ENCODE measurements at places on chromosomes 16 and 17.

DNA sequence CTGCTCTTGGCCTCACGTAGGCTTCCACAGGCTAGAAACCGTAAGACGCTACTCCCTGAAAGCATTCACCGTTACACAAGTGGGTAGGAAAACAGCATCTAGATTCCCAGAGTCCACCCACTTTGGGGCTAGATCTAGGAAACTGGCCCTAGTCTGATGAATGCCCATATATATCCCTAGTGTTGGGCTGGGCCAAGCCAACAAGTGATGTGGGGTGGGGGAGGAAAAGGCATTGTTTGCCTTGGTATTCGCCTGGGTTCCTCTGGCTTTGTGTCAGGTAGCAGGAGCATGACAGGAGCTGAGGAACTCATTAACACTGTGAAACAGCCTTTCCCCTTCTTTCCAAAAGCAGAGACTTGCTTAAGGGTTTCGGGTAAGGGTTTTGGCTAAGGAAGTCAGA is 112.4 kb downstream of the SMG6 start:
- DNase-seq, result no peak

GRCh38 chr17:49404361-49404760 is 10.3 kb downstream of the PHB1 start:
- no peak for DNase-seq

GRCh38 chr17:9108146-9108545 is 86.8 kb downstream of the NTN1 start:
- DNase-seq, result peak; percentile 17

GRCh38 chr16:28285649-28286048 is 6.7 kb upstream of the SBK1 start:
- no peak for DNase-seq

DNA sequence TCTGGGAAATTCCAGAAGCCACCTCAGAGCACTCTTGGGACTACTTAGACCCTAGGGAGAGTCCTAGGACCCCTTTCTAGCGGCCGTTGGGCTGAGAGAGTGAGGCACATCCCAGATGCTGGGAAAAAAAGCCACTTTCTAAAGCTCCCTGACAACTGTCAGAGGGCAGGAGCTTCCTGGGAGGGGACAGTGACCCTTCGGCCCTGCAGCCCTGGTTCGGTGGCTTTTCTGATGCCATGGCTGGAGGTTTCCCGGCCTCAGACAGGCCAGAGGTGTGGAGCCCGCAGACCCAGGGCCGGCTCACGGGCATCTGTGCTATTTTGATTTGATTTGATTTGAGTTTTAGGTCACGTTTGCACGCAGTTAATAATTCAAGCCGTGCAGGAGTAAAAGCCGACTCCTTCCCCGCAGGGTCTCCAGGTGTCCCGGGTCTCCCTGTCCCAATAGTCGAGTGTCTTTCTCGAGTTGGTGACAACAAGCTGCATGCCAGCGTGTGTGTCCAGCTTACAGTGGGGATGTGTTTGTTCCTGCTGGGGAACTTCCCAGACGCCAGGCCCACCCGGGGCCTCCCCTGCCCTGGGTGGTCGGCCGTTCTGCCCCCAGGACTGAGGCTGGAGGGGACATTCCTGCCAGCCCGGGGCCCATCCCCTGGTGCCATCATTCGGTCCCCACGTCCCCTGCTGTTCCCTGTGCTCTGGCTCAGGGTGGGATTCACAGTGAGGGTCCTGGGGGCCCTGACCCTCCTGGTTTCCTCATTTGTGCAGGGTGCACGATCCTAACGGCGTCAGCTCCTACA is 1.0 kb upstream of the CBFA2T3 start:
- no peak for DNase-seq

DNA sequence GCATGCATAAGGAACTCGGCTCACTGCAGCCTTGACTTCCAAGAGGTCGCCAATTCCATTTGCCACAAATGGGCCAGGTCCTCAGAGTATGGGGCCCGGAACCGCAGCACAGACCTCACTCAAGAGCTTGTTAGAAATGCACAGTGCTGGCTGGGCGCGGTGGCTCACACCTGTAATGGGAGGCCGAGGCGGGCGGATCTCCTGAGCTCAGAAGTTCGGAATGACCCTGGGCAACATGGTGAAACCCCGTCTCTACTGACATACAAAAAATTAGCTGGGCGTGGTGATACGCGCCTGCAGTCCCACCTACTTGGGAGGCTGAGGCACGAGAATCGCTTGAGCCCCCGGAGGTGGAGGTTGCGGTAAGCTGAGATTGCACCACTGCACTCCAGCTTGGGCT is 19.6 kb upstream of the N4BP1 start:
- DNase-seq, result no peak

GRCh38 chr16:68563631-68564381 is 24.7 kb downstream of the ZFP90 start:
- DNase-seq, result no peak

- DNase-seq, result peak; percentile 27
Observed at GRCh38 chr17:29505836-29506235, 61.0 kb downstream of the ABHD15 start.

- peak; percentile 35 for DNase-seq
Observed at GRCh38 chr17:10211666-10212065, 13.3 kb upstream of the GAS7 start.

DNA sequence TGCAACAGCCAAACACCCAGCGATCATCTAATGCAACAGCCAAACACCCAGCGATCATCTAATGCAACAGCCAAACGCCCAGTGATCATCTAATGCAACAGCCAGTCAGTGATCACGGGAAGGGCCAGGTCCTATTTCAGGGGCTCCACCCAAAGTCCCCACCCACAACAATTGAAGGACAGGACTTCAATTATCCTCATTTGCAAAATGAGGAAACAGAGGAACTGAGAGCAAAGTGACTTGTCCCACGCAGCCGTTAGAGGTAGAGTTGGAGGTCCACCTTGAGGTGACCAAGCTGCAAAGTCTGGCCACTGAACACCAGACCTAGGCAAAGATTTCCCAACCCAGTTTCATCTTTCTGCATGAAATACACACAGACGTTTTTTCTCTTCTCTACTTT is 3.7 kb downstream of the ZG16B start:
- DNase-seq, result peak; percentile 39

DNA sequence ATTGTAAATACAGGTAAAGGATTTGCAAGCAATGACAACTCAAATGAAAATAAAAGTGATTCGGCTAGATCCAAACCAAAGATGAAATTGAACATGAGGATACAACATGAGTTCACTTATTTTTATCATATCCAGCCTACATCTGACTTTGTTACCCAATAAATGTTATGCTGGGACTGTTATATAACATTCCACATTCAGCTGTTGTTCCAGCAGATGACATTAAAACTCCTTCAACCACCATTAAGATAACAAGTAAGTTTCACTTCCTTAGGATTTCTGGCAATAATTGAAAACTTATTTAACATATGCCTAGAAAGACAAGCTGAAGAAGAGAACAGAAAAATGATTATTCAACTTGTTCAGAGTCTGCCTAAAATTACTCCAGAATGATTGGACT is 729.4 kb downstream of the CDH11 start:
- no peak for DNase-seq

DNA sequence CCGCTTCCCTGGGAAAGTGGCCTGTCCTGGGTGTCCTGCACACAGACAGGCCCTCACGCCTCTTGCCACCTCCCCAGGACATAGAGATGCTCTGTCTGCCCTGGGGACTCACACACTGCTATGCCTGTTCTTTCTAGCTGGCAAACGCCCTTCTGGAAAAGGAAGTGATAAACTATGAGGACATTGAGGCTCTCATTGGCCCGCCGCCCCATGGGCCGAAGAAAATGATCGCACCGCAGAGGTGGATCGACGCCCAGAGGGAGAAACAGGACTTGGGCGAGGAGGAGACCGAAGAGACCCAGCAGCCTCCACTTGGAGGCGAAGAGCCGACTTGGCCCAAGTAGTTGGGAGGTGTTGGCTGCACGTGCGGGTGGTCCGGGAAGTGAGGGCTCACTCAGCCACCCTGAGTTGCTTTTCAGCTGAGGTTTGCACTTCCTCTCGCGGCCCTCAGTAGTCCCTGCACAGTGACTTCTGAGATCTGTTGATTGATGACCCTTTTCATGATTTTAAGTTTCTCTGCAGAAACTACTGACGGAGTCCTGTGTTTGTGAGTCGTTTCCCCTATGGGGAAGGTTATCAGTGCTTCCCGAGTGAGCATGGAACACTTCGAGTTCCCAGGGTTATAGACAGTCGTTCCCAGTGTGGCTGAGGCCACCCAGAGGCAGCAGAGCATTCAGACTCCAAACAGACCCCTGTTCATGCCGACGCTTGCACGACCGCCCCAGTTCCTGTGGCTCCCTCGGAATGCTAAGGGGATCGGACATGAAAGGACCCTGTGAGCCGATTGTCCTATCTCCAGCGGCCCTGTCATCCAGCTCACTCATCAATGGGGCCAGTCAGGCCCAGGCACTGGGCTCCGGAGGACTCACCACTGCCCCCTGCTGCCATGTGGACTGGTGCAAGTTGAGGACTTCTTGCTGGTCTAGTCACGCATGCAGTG is 3.5 kb upstream of the RPL13 start:
- peak; percentile 91 for DNase-seq

- peak; percentile 64 for DNase-seq
Observed at GRCh38 chr17:38798614-38799500, 499 bp downstream of the PIP4K2B start.

DNA sequence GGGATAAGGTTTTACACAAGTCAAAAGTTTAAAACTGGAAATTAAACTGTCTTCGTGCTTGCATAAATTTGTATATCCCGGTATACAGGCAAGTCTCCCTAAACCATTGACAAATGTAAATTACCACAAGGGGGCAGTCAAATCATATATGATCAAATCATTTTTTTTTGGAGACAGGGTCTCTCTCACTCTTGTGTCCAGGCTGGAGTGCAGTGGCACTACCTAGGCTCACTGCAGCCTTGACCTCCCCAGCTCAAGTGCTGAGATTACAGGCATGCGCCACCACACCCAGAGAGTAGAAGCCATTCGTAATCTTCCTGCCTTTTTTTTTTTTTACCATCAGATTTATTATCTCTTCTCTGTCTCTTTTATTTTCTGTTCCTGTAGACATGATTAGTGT is 18.5 kb downstream of the TOP2A start:
- peak; percentile 78 for DNase-seq

DNA sequence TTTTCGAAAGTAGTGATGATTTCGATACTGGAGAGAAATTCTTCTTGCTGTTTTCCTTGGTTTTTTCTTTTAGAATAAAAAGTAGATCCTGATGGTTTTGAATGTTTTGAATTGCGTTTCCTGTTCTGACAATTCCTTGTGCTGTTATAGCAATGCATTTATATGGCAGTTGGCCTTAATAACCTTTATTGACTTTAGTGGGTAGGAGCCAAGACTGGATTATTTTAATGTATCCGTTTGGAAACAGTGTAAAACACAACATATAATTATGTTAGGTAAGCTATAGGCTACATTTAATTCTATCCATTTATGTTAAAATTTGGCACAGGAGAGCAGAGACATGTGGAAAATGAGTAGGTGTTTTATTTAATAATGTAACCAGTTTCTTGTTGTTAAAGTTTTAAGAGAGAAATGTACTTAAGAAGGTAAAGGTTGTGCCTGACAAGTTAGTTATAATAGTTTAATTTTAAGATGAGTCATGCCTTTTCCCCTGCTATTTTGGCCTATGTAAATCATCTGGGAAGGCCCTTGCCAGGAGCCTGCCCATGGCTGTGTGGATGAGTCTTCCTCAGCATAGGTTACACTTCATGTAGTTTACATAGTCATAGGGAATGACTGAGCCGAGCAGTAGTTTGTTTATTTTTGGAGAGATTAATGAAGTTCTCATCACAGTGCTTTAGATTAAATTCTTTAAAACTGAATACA is 189.9 kb downstream of the FTO start:
- DNase-seq, result no peak

- DNase-seq, result no peak
Observed at GRCh38 chr17:44677136-44677535, 12.4 kb downstream of the CCDC43 start.

- peak; percentile 18 for DNase-seq
Observed at GRCh38 chr16:15644267-15644961, 1.5 kb upstream of the MARF1 start.

GRCh38 chr17:82900741-82901140 is 60.9 kb upstream of the ZNF750 start:
- DNase-seq, result no peak

DNA sequence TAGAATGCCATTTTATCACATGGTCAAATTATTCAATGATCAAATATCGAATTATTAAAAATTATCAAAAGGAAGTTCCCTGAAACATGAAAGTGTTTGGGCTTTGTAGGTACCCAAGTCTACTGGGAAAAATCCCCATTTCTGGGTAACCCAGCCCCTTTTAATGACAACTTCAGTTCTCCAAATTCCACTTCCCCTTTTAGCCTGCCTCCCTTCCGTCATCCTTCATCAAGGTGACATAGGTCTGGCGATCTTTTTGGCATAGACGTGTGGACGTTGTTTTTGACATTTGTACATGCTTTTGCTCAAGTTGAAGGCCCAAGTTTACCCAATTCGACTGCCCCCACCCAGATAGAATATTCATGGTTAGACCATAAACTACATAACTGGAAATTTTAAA is 660.9 kb downstream of the MAF start:
- DNase-seq, result peak; percentile 19

DNA sequence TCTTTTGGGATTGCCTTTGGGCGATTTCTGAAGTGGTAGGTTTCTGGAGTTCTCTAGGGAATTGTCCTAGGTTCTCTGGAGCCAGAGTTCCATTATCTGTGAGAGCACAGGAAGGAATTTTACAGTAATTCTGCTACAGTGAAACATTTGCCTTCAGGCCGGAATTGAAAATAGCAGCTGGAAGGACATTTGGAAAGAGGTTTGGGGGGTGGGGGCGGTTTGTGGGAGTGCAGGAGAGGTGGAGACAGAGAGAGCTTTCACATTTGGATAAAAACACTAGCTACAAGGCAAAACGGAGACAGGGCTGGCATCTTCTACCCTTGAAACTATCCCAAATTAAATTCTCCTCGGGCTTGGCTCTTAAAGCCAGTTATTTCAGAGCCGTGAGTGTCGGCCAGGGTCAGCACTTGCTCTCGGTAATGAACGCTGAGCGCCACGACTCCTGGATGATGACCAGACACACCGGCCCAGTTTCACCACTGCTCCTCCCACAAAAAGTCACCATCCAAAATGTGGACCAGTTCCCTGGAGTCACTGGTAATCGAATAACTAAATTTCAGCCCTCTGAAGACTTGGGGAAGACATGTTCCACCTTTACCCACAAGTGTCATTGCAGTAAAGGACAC is 67.7 kb upstream of the TANC2 start:
- no peak for DNase-seq

DNA sequence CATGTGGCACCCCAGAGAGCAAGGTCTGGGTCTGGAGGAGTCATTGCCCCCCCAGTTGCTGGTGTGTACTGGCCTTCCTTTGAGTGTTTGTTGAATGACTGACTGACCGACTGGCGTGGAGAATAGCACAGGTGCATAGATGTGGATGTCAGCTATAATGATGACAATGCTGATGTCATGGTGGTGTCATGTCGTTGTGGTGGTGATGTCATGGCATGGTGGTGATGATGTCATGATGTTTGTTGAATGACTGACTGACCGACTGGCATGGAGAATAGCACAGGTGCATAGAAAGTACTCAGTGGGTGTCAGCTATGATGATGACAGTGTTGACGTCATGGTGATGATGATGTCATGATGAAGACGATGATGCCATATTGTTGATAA is 22.1 kb downstream of the TMEM114 start:
- DNase-seq, result peak; percentile 58

GRCh38 chr16:11409398-11409797 is 64.1 kb downstream of the RMI2 start:
- no peak for DNase-seq

- no peak for DNase-seq
Observed at GRCh38 chr16:11107780-11108465, 148.1 kb downstream of the SOCS1 start.

Measured in suppressor macrophage (primary cell).